NCI-H2227 treated with DMSO at 0.1 percent for 48 hours (cell line): ENCODE measurements at places on chromosomes 4 and X.

DNA sequence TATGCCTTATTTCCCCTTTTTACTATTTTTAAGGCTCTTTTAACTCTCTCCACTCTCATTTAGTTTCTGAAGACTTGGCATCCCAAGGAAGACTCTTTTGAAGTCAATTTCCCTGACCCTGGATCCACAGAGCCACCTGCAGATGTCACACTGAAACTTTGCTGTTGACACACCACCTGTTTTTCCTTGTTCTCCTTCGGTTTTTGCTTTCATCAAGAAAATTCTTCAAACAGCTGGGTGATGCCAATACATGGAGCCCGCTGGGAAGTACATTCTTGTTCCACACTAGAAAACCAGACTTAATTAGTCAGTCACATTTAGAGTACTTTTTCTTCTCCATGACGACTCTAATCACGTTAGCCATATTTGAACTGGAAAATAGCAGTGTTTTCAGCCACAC is 293.9 kb downstream of the PDGFC start:
- no peak for DNase-seq

- DNase-seq = no peak
Observed at GRCh38 chr4:113445286-113445685, 316.3 kb downstream of the CAMK2D start.

DNA sequence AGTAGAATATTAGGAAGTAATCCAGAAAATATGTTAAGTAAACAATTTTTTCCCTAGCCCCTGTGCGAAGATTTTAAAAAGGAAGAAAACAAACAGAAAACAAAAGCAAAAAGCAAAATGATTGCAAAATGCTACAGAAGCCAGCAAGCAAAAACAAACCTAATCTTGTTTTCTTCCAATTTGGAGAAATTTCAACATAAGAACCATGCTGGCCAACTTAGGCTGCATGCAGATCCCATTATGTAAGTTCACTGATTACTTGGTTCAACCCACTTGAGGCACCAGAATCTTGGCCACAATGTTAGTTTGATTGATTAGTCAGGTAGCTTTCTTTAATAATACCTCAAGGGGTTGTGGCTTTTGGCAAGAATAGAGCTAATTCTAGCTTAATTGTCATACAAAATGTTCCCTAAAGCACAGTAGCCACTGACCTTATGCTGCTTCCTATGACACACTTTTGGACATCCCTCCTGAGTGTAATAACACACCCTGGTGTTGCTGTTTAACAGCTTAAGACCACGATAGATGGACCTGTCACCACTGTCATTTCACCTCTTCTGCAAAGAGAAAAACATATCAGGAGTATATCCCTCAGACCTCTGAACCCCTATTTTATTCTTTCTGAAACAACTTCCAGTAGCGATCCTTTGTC is 2342.1 kb downstream of the PCDH7 start:
- DNase-seq = no peak

DNA sequence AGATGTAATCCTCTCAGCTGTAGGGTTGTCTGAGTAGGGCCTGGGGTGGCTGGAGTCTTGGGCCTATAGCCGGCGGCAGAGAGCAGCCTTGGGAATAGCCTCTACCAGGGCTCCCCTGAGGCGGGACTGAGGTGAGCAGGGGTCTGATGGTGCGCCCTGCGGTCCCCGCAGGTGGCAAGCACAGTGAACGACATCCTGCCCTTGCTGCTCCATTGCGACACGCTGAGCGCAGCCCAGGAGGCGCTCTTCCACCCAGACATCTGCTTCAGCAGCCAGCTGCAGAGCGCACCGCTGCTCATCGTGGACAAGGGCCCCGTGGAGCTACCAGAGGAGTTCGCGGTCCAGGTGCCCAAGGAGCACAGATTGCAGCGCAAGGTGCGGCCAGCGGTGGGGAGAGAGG is 317.0 kb downstream of the ADGRL3 start:
- DNase-seq = no peak

- DNase-seq = no peak
Observed at GRCh38 chr4:43380093-43380492, 487.6 kb downstream of the GRXCR1 start.

DNA sequence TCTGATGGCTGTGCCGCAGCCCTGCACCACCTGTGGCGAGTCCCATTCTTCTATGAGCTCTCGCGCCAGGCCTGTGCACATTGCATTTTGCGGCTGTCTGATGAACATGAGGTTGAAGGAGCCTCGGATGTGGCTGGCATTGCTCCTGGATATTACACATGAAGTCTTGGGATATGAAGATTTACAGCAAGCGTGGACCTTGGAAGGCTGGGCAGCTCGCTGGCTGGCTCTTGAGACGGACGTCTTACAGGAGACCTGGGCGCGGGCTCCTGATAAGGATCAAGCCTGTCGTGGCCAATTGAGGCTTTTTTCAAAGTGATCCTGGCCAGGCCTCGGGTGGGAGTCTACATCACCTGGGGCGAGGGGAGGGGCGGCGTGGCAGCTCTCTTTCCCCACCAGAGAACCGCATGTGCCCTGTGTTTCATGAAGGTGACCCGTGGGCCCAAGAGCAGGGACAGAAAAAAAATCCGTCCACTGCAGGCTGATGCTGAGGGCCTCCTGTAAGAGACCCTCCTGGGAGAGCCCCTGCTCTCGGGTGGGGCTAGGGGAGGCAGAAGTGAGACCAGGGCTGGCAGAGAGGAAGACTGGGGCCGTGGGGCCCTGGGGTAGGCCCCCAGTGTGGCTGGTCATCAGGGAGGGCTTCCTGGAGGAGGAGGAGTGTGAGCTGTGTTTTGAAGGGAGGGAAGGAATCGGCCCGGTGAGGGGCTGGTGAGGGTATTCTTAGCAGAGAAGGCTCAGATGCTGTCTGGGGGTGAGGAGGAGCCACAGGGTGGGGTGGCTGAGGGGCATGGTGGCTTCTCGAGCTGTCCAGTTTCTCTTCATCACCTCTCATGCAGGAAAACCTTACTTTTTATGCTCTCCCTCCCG is 23.6 kb downstream of the CPZ start:
- no peak for DNase-seq
